ENCODE measurements at places on chromosomes 1 and 21. TPM values are rescaled to one million over a fixed set of nuclear protein-coding genes. Genes with fewer than 3 reads are reported as not detected.

Gene SLAMF9
- not detected for polyA plus RNA-seq

Gene CIART
- 8.6 TPM for polyA plus RNA-seq

Gene DCDC2B
- polyA plus RNA-seq, result 0.21 TPM

Gene GNG12
- 111 TPM for polyA plus RNA-seq

Gene RGS7
- 6.2 TPM for polyA plus RNA-seq

Gene CCDC181
- 10.1 TPM for polyA plus RNA-seq

Gene PRAMEF8
- not detected for polyA plus RNA-seq

Gene KHDC4
- polyA plus RNA-seq, result 76.9 TPM

Gene NPPB
- not detected for polyA plus RNA-seq

Gene TMEM51
- polyA plus RNA-seq, result 25.7 TPM

Gene PKLR
- polyA plus RNA-seq, result 8.5 TPM

Gene ECM1
- polyA plus RNA-seq, result 16.0 TPM

Gene KDM1A
- polyA plus RNA-seq, result 142 TPM

Gene KIAA1614
- polyA plus RNA-seq, result 13.5 TPM

Gene S100A16
- 110 TPM for polyA plus RNA-seq

GRCh38 chr1:224671076-224671475 is 55.0 kb downstream of the CNIH3 start:
- no peak for DNase-seq

DNA sequence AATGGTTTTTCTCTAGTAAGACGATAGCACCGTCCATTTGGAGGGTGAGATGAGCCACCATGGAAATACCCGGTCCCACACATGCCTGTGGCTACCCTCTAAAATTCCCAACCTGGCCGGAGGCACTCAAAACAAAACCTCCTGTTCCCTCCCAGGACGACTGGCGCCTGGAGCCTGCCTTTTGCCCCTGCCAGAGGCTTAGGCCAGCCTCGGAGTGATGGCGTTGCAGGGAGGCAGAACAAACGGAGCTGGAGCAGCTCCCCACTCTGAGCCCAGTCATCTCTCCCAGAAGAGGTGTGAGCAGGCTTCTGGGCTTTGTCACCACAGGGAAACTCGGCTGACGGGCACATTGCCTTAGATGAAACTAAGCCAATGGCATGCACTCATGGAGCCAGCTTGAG is 213.7 kb upstream of the HOOK1 start:
- no peak for DNase-seq

GRCh38 chr1:189429610-189430009 is 1048.1 kb downstream of the BRINP3 start:
- no peak for DNase-seq

GRCh38 chr1:92544756-92545165 is 58.0 kb upstream of the GFI1 start:
- DNase-seq, result no peak

GRCh38 chr1:161913482-161914140 is 110.1 kb downstream of the OLFML2B start:
- DNase-seq, result no peak

DNA sequence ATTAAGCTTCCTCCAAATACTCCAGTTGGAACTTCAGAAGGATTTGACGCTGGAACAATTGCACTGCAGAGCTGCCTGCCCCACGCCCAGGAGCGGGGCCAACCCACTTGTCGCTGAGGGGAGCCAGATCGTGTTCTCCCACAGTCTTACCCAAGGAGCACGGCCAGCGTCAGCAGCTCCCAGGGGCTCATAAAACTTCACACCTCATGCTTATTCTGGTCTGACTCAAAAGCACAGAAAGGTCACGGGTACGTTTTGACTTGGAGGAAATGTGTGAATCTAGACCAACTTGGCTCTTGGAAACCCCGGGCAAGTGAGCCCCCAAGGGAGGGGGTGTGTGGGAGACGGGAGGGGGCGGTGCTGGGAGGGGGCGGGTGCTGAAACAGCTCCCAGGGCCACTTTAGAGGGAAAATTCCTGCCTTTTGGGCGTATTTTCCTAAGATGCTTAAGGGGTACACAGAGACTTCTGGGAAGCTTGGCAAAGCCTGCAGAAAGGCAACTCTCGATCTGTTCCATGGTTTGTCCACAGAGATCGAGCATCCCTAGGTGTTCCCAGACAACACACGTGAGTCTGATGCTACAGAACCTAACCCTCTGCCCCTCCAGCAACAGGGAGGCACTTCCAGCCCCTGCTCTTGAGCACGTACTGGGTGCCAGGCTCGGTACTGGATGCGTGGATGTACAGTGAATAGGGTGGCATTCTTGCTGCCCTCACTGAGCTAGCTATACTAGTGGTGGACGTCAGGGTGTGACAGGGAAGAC is 98.9 kb downstream of the DHRS3 start:
- DNase-seq, result no peak

DNA sequence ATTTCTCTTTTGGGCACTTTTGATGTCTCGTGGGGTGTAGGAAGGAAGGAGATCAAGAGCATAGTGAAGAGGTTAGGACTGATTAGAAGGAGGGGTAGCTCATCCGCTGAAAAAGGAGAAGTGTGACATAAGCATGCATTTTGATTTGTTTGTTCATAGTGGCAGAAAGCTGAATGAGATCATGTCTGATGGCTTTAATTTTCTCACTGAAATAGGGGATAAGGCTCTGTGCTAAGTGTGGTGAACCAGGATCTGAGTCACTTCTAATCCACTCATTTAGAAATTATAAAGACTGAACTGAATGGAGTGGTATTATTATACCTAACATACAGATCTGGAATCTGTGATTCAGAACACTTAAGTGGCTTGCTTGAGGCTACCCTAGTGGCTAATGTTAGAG is 344.5 kb downstream of the PDE4B start:
- DNase-seq, result no peak

- DNase-seq, result no peak
Observed at GRCh38 chr1:94922761-94923331, 4.1 kb downstream of the CNN3 start.

DNA sequence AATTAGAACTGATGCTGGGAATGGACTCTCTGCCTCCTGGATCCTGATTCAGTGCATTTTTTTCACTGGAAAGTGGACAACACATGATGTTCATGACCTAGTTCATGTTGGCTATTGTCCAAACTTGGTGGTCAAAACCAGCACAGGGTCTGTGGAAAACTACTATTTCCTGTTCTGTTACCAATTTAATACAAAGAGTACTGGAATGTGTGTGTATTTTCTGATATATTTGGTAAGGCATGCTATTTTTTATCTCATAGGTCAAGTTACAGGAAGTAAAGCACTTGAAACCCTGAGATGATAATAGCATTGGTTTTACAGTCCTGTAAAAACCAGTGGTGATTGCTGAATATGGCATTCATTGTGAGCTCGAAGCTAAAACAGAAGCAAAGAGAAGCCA is 89.9 kb downstream of the SGIP1 start:
- DNase-seq, result no peak

- DNase-seq, result peak; percentile 25
Observed at GRCh38 chr1:4267381-4268261, 367.5 kb upstream of the C1orf174 start.

- no peak for DNase-seq
Observed at GRCh38 chr21:36550761-36551160, 70.8 kb upstream of the CLDN14 start.

DNA sequence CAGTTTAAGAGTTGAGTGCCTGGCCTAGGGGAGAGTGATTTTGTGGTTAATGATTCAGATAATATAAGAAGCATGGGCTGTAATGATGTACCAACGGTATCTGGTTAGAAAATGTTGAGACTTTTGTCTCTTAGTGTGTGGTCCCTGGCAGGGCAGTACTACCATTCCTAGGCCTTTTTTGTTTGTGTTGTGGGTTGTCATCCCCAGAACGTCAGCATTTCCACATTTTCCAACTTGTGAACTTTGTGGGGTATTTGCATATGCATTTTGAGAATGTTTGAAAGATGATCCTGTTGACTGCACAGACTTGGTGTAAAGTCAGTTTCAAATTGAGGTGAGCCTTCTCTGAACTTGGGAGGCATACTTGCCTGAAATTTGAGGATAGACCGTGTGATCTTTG is 11.4 kb downstream of the NEK7 start:
- no peak for DNase-seq

DNA sequence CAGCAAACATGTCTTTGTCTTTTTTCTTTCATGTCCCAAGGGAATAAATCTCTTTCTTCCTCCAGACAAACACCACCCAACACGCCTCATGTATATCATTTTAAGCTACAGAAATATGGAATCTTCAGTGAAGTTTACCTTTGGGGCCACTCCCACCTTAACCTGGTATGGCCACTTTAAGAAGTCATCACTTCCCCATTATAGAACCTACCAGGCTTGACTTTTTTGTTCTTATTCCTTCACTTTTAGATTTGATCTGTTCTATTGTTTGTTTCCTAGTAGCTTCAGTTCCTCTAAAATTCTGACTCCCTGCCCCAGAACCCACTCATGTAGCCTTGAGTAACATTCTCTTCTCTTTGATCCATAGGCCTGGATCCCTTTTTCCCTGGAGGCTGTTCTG is 226.3 kb downstream of the HLX start:
- no peak for DNase-seq

- DNase-seq, result no peak
Observed at GRCh38 chr1:50418600-50419109, 4.6 kb downstream of the DMRTA2 start.

DNA sequence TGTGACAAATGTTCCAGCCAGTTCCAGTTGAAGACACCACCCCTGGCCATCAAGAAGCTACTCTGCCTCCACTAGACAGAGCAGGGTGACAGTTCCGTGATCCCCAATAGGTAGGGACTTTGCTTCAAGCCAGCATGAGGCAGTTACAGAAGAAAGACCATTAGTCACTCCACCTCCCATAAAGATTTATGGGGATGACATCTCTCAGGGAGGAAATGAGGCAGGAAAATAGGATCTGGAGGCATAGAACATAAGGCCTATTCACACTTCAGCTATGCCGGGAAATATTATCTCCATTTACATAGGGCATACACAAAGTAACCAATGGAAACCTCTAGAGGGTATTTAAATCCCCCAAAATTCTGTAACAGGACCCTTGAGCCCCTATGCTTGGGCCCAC is 3.5 kb upstream of the GBP7 start:
- no peak for DNase-seq

- DNase-seq, result no peak
Observed at GRCh38 chr1:214219902-214220301, 61.1 kb upstream of the SMYD2 start.

DNA sequence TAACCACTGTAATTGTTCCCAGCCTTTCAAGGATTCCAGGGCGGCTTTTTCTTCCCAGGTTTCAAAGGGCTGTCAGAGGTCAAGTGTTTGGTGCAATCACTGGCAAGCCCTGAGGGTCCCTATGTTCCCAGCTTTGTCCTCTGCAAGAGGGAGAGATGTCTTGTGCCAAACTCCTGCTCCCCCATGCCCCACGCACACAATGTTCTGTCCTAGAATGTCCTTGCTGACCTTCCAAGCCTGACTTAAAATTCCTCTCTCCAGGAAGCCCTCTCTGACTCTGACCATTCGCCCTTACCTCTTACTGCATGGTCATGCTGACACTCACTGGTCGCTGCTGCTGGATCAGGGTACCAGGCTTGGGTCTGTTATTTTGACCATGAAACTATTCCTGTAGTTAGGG is 152.5 kb upstream of the KCND3 start:
- no peak for DNase-seq

DNA sequence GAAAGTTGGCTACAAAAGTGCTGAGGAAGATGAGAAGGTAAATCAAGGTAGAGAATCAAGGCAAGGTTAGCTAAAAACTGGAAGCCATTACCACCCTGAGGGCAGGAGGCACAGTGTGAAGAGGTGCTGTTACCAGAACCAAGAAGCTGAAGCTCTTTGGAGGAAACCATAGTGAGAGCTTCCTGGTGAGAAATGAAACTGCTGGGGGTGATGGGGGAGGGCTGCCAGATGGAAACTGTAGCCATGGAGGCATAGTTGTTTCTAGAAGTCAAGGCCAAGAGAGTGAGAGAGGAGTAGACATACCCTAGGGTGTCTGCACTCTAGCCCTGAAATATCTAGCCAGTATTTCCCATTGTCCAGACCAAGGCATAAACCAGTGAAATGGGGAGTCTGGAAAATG is 28.7 kb downstream of the IFI44 start:
- DNase-seq, result no peak

- no peak for DNase-seq
Observed at GRCh38 chr1:201486187-201486586, 17.2 kb upstream of the PHLDA3 start.

- DNase-seq, result no peak
Observed at GRCh38 chr1:90724361-90724760, 7.3 kb upstream of the BARHL2 start.

DNA sequence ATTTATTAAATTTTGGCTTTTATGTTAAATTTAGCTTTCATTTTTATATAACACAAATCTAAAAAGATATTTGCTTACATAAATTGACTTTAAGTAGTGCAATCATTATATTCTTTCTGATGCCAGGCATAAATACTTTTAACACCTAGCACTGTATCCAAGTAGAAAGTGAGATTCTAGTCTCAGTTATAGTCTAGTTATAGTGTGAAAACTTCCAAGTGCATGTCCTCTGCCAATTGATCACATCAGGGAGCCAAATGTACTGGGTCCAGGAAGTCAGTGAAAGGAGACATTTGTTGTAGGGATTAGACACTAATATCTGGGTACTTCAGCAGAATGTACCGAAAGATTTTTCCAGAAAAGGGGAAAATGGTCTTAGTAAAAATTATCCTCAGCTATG is 290.7 kb upstream of the ZRANB2 start:
- no peak for DNase-seq

DNA sequence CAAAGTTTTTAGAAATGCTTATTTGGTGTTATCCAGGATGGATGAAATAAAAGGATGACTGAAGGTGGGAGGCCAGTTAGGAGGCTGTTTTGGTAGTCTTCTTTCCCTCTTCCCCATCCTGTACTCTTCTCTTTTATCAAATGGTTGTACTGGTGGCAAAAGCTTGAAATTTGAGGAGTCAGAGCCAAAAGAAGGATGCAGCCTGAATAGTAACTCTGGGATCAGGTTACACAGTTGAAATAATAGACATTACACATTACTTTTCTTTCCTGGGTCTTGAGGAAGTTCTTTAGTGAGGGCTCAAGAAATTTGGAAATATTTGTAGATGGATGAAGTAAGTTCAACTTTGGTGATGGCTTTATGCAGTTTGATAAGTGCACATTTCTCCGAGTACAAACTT is 108.6 kb downstream of the GPR52 start:
- DNase-seq, result no peak

DNA sequence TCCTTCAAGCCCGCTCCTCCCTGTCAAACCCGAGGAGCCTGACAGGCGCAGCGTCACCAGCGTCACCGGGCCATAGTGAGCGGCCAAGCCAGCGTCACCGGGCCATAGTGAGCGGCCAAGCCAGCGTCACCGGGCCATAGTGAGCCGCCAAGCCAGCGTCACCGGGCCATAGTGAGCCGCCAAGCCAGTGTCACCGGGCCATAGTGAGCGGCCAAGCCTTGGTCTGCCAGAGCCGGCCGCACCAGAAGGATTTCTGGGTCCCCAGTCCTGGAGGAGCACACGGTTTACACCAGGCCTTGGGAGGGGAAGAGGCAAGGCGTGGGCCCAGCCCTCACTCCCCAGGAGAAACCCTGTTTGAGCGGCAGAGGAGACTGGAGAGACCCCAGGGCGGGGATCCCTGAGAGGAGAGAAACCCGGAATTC is 39.8 kb upstream of the COL18A1 start:
- DNase-seq, result no peak

- DNase-seq, result no peak
Observed at GRCh38 chr1:38000529-38001455, 4.5 kb downstream of the FHL3 start.
